ENCODE measurements at places on chromosomes 6 and 20.
A peak's percentile ranks its signal among the peaks of the same experiment; 100 is the strongest.

DNA sequence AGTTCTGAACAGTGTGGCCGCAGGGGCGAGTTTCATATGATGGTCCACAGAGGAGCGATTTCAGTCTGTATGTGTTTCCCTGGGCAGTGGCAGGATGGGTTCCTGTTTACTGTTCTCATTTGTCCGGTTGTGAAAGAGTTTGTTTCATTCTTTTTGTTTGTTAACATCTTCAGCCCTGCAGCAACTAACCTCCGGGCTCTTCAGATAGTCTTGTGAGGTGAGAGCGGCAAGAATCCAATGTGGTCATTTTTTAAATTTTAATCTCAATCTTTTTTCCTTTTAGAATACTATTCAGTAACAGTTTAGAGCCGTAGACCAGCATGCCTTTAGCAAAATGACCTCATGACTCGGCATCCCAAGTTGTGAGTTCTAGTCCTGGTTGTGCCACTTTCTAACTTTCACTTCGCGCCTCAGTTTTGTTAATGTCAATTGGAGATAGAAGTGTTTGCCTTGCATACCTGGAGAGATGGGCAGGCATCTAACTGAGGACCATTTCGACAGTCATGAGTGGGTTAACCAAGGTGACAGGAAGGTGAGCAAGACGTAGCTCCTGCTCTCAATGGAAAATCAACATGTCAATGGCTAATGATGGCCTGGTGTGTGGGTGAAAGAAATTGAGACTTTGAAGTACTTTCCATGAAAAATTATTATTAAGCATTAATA, 38.5 kb upstream of the PXDC1 start:
- DNase-seq: no peak

DNA sequence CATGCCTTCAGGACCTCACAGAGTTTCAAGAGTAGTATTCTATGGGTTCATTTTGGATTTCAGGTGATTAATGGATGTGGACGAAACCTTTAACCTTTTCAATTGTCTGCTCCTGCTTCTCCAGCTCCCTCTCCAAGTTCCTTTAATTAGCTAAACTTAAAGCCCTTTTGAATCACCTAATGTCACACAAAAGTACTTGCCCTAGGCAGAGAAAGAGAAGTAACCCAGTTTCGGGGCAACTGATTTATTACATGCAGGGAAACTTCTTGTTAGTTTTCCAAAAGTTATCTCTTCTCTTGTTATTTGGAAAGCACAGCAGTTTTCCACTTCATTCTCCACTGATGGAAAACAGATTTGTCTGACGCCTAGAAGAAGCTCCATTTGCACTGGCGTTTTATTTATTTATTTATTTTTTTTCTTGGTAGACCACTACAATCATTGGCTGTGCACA, 407.7 kb upstream of the JARID2 start:
- DNase-seq: no peak

DNA sequence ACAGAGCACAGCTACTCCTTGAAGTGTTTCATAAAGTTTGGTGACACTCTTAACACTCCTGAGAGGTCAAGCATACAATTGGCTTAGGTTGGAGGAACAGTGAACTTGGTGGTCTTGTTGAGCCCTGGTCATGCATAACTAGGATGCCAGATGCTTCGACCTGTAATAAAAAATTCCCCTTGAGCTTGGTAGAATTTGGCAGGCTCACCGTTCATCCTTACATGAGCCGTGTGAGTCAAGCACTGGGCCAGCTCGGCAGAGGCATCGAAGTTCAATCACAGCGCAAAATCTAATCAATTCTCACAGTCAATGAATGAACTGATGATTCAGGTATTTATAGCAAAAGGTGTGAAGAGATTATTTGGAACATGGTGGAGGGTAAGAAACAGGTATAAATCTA, 33.7 kb downstream of the CYP24A1 start:
- no peak for DNase-seq

DNA sequence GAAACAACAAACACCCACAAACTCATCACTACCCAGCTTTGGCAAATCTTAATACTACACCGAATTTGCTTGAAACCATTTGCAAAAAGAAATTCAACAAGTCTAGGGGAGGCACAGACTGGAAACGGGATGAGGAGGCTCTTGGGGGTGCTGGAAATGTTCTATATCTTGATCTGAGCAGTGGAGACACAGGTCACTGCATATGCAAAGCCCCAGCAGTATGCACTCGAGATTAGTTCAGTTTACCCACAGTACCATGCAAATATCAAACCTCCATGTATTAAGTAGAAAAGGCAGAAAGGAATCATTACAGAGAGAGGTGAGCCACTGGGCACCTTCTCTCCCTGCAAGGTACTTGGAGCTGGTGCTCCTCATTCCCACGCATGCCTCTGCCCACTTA, 75.9 kb downstream of the PREX1 start:
- no peak for DNase-seq

DNA sequence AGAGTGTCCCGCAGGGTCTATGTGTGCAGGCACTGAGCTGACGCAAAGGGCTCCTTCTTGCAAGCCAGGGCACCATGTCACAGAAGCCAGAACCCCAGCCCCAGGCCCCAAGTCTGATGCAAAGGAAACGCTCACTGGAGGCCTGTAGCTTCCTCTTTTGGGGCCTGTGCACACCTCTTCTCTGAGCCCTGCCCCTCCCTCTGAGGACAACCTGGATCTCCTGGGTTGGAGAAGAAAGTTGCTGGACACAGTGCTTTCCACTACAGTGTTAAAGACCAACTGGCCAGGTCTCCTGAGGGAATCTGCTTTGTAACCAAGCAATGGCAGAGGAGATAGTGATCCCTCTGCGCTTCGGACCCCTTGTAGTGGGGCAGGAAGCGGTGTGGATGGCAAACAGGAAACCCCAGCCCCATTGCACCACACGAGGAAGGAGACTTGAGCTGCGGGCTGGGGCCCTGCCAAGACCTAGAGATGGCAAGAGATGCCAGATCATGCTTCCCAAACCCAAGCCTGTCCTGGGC, 90.0 kb downstream of the PRND start:
- DNase-seq: no peak

- no peak for DNase-seq
Measured at GRCh38 chr6:157157258-157157657, 166.1 kb downstream of the TMEM242 start.

- DNase-seq: no peak
Measured at GRCh38 chr20:32157611-32158010, 48.1 kb downstream of the TM9SF4 start.

DNA sequence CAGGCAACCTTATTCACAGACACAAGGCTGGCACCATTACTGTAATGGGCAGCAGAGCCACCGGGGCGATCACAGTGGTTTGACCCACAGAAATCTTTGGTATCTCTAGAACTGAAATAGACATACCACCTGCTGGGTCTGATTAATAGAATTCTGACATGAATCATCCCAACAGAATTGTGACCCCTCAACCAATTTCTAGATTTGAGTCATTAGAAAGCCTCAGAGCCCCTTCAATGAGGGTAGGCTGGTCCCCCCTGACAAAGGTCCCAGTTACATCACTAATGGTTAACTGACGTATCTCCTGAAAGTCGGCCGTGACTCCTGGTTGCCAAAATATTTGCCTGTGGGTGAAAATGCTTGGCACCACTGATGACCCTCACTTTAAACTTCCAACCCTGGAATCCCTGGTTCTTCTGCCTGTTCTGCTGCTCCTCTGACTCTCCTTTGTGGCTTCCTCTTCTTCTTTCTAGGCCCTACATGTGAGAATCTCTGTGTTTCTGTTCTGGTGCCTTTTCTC, 124.9 kb upstream of the ARID1B start:
- no peak for DNase-seq

GRCh38 chr6:132405143-132405915, 4.1 kb upstream of the MOXD1 start:
- no peak for DNase-seq

DNA sequence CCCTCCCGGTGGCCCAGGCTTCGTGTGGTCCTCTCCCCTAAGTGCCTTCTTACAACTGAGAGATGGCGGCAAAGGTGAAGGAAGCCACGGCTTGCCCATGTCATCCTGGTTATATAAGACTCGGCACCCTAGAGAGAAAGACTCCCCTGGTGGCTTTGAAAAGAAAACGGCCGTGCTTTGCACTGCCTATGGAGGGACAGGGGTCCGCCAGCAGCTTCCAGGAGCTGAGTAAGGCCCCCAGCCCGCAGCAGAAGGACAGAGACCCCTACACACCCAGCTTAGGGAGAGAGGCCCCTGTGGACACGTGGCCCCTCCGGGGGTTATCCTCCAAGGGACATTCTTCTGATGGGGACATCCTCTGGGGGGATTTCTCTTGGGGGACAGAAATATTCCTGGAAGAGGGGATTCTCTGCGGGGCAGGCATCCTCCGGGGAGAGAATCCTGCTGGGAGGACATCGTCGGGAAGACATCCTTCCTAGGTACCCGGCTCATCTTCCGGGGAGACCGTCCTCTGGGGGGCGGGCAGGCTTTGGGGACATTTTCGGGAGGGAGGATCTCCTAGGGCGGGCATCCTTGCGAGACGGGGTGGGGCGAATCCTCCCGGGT, 511 bp upstream of the OGFR start:
- no peak for DNase-seq

- DNase-seq: no peak
Measured at GRCh38 chr6:391559-392440, at the start of gene IRF4. Gene IRF4, plus strand, starts transcription at chr6:391752. Its CDS starts 1,401 bp downstream, at chr6:393153.

DNA sequence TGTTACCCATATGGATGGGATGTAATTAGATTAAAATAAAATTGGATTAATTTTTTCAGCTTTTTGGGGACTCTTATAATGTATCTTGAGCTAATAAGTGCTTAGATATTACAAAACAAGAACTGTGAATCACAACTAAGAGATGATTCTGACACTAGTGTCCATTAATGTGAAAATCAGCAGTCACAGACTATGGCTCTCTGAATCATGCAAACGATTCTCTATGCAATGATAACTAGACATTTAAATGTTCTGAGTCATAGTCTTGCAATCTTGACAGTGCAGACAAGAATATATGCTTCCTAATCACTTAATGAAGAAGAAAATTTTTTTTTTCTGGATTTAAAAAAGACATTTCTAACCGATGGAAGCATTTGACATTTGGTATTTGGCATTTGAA, 82.2 kb upstream of the OPRM1 start:
- no peak for DNase-seq

GRCh38 chr20:63086421-63087235, 79.9 kb upstream of the BHLHE23 start:
- no peak for DNase-seq

- DNase-seq: no peak
Measured at GRCh38 chr6:151501511-151502136, 7.8 kb downstream of the CCDC170 start.

- DNase-seq: no peak
Measured at GRCh38 chr20:38537176-38537575, 43.8 kb upstream of the ADIG start.

DNA sequence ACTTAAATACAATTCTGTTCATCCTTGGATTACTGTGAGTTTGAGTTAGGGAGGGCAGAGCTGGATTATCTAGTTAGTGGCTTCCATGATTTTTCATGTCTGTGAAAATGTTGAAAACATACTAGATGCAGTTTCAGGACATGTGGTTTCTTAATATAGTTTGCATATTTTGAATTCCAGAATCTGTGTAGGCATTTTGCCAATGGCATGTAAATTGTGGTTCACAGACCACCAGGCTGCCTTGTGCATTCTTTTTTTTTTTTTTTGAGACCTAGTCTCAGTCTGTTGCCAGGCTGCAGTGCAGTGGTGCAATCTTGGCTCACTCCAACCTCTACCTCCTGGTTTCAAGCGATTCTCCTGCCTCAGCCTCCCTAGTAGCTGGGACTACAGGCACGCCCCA, 42.8 kb downstream of the CDC5L start:
- DNase-seq: no peak

DNA sequence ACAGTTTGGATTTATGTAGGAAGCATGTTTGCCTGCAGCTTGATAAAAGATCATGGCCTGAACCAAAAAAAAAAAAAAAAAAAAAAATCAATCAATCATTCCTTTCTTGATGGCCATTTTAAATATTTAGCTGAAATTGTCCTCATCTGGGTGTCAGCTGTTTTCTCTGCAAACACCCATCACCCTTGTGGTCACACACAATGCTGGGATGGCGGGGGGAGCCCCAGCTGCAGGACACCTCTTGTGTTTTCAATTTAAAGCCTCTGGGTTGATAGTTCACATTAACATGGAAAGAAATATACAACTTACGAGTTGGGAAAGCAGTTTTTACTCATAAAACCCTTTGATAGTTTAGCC, 160.4 kb downstream of the ZFP64 start:
- DNase-seq: no peak

GRCh38 chr6:22363714-22364239, 66.9 kb upstream of the PRL start:
- DNase-seq: no peak

DNA sequence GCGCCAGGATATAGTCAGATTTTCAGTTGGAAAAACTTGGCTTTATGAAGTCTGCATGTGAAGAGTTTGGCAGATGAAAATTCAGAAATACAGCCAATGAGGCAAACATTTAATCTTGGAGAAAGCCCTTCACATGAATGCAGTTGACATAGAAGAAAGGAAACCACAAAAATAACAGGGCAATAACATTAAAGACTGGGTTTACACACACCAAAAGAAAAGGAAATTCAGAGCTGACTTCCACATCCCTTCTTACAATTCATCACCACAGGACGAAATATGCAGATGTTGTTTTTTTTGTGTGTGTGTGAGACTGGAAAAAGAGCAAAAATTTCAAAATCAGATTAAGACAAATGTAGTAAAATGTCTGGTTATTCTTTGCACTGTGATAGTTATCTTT, 69.8 kb upstream of the HEY2 start:
- no peak for DNase-seq

GRCh38 chr6:153032255-153032882, 29.9 kb upstream of the MTRF1L start:
- DNase-seq: peak; percentile 53

GRCh38 chr6:42153921-42154320, 11.5 kb upstream of the C6orf132 start:
- DNase-seq: no peak

DNA sequence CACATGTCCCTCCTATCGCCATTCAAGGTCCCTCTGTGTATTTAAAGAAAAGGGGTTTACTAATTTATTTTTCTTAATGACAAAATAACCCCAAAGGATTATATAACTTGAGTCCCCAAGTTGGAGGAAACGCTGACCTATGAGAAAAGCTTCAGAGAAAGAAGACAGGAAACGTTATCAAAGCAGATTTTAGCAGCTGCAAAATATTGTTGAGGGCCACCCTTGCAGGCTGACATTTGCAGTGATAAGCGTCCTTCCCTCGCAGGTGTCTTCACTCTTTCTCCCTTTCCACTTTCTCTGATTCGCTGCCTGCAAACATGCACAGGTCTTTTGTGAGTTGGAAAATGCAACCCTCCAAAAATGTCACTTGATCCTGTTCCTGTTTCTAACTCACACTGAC, 103.2 kb upstream of the RIPOR2 start:
- DNase-seq: no peak

GRCh38 chr6:132072831-132073230, 121.7 kb upstream of the CCN2 start:
- no peak for DNase-seq

GRCh38 chr6:123333000-123333756, 303.6 kb downstream of the TRDN start:
- DNase-seq: no peak

GRCh38 chr6:105795913-105796517, 290.1 kb upstream of the PRDM1 start:
- peak; percentile 97 for DNase-seq

GRCh38 chr6:107115695-107116327, 496 bp upstream of the BEND3 start:
- no peak for DNase-seq

GRCh38 chr6:162887981-162888689, 160.4 kb downstream of the PACRG start:
- no peak for DNase-seq

GRCh38 chr20:5090191-5090590, 29.6 kb downstream of the PCNA start:
- no peak for DNase-seq

All from PC-9 (cell line).